ENCODE measurements at places on chromosomes 12 and 14. TPM values are rescaled to one million over a fixed set of nuclear protein-coding genes. Genes with fewer than 3 reads are reported as not detected.

Gene KRT73
- not detected for total RNA-seq

- no peak for DNase-seq
Measured at GRCh38 chr14:104105822-104106470, 20.4 kb downstream of the ASPG start.

DNA sequence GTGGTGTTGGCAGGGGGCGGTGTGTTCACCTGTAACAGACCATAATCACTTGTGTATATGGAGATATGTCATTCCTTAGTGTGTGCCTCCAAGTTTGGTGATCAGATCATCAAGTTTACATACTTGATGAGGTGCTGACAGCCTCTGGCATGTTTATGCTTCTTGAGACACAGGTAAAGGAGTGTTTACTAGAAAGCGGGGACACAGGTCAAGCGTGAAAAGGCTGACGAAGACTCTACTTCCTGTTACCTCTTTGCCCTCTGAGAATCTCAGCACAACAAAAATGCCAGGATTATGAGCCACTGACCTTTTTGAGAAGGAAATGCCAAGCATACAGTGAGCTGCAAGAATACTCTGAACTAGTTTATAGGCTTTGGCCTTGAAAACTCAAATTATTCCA is 29.6 kb downstream of the PRDM4 start:
- no peak for DNase-seq

GRCh38 chr12:131513606-131514005 is 197.3 kb upstream of the SFSWAP start:
- DNase-seq = no peak

GRCh38 chr12:98606359-98606988 is 13.0 kb downstream of the SLC25A3 start:
- no peak for DNase-seq

DNA sequence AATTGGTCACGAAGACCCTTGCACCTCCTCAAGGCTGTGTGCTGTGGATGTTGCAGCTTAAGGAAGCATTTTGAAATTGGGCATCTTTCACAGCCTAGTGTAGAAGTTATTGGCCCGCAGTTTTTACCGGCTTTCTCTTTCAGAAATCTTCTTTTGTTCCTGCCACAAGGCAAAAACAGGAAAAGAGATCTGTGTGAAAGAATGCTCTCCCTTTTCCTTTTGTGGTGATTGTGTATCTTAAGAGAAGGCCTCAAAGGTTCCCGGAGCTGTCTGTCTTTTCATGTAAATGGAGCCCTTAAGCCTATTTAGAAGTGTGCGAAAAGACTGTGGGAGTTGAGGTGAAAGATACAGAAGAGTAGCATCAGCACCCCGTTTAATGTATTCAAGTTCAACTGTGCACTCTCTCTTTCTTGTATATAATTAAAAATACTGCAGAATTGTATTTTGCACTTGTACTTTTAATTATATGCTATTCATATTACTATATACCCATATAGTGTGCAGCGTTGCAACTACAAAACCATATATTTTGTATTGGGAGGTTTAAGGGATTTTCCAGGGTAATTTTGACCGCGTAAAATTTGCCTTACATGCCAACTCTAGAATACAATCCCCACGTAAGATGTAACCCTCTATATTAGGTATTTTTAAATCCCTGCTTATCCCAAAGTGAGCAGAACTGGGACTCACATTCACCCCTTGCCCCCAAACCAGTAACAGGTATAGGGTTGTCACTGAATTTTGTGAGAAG is 441.7 kb downstream of the RAD51B start:
- DNase-seq = no peak

Measured in G401 (cell line).